Activated CD4-positive, alpha-beta T cell treated with anti-CD3 and anti-CD28 coated beads for 36 hours (primary cell): ENCODE measurements at places on chromosomes 3 and 15.

DNA sequence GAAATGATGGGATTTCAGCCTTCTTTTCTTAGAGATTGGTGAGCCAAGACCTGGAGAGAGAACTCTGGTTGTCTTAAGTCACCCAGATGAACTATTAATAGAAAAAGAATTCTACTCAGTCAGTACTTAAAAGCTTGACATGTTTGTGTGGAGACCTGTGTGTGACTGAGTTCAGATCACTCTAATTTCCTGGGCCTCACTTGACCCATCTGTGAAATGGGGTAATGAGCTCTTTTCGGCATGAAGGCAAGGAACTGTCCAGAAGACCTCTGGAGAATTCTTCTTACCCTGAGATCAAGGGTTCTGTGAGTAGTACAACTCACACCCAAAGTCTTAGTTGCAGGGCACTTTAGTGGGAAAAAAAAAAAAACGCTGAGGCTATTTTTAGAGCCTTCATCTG is 92.9 kb downstream of the LPP start:
- no peak for DNase-seq

DNA sequence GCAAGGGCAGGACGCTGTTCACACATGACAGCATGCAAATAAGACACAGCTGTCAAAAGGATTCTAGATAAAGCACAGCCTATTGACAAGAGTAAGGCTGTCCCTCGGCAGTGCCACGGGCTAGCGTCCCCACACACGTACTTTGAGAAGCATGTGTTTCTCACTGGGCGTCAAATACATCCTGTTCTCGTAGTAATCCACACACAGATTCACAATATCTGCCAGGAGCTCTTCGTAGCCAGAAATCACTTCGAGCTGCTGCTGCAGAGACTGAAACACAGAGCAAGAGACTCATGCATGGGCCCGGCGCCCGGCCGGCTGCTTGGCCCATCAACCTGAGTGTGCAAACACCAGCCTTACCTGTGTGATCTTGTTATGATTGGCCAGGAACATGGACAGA is 41.1 kb downstream of the CYFIP1 start:
- no peak for DNase-seq

- no peak for DNase-seq
These were observed 64.5 kb downstream of the MITF start for GRCh38 chr3:69803681-69804270.

DNA sequence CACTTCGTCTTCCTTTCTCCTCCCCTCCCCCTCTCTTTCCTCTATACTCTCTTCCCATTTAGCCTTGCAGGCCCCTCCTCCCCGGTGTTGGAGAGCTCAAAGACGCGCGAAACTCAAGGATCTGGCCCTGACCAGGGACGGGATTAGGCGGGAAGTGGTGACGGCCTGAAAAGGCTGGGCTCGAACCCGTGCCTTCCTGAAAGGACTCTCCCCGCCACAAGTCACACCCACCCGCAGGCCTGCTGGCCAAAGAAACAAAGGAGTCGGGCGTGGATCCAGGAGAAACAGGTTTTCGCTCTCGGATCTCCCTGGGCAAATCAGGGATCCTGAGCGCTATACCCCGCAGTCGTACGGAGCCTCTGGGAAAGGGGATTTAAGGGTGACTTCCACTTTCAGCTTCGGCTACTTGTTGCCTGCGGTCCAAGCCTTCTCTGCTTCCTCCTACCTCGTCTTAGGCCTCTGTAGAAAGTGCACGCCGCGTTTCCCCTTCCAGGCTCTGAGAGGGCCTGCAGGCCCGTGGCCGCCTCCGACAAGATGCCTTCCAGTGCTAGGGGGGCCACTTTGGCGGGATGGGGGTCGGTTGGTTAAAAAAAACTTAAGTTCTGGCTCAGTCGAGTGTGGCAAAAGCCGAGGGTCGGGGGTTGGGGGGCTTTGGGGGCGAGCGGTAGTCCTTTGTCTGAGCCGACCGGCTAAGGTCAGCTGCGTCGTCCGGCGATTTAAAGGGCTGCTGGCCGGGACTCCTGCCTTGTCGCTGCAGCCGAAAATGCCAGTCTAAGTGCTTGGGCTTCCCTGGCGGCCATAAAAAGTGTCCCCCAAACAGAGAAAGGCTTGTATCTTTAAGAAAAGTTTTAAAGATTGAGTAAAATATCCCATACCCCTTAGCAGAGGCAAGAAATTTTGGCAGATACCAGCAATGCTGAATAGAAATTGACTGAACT is 8.2 kb downstream of the ZIC4 start:
- no peak for DNase-seq

GRCh38 chr15:41928637-41929620 is 35.1 kb upstream of the SPTBN5 start:
- DNase-seq: no peak

DNA sequence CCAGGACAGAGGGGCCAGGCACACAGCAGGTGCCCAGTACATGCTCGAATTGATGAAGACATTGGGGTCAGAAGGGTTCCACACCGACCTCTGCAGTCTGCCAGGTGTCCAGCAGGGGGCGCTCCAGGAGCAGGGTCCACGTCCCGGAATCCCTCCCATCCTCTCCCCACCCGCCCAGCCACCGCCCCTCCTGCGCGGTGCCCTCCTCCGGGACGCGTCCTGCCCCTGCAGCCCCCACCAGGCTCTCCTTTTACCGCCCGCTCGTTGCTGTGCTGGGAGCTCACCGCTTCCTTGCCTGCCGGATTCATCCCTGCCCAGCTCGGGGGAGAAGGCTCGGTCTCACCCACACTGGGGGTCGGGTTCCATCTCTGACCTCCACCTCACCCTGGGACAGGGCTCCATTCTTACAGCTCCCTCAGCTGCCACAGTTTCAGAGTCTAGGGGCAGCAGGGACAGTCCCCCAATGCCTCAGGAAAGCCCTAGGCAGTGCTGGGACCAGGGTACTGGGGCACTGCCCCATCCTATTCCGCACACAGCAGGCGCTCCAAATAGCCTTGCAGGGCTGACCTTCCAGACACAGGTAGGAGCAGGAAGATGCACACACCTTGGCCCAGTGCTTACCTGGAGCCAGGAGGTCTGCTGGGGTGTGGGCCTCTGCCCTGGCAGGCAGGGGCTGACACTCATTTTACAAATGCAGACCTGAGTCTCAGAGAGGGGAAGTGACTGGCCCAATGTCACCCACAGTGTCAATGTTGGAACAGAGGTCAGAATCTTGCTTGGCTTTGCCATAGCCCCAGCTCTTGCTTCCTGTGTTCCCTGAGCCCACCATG is 31.0 kb downstream of the GRIP2 start:
- peak; percentile 87 for DNase-seq

- DNase-seq: no peak
These were observed 260.2 kb downstream of the KLF13 start for GRCh38 chr15:31586841-31587240.

- DNase-seq: no peak
These were observed 473.9 kb upstream of the THBS1 start for GRCh38 chr15:39106950-39107349.
